IMR-90 (cell line): ENCODE measurements at places on chromosomes 5 and 9. TPM values are rescaled to one million over a fixed set of nuclear protein-coding genes. Genes with fewer than 3 reads are reported as not detected.

ANKRD18B gene
- total RNA-seq: 13.4 and 14.7 TPM in 2 replicates

LOX gene
- total RNA-seq: 261 and 277 TPM in 2 replicates

NR5A1 gene
- total RNA-seq: not detected in 2 replicates

PGM5 gene
- total RNA-seq: 12.8 and 14.7 TPM in 2 replicates

PDE6A gene
- not detected in 2 replicates for total RNA-seq

KCNN2 gene
- 2.2 and 3.3 TPM in 2 replicates for total RNA-seq

TXNDC8 gene
- not detected in 2 replicates for total RNA-seq

FABP6 gene
- not detected in 2 replicates for total RNA-seq

WDR31 gene
- total RNA-seq: 0.28 and 0.36 TPM in 2 replicates

PDLIM4 gene
- 61.1 and 97.5 TPM in 2 replicates for total RNA-seq

HTR1A gene
- total RNA-seq: not detected in 2 replicates

ZNF883 gene
- total RNA-seq: 0.54 and 0.83 TPM in 2 replicates

TMEM141 gene
- 37.2 and 39.1 TPM in 2 replicates for total RNA-seq

SLC36A3 gene
- total RNA-seq: not detected in 2 replicates

PKD2L2 gene
- not detected in 2 replicates for total RNA-seq
